DMS 273 treated with DMSO at 0.1 percent for 48 hours (cell line): ENCODE measurements at places on chromosomes 2 and 18.

GRCh38 chr2:98565941-98566340 is 42.4 kb downstream of the COA5 start:
- no peak for DNase-seq

- no peak for DNase-seq
Observed at GRCh38 chr2:41943159-41943558, 104.7 kb upstream of the PKDCC start.

DNA sequence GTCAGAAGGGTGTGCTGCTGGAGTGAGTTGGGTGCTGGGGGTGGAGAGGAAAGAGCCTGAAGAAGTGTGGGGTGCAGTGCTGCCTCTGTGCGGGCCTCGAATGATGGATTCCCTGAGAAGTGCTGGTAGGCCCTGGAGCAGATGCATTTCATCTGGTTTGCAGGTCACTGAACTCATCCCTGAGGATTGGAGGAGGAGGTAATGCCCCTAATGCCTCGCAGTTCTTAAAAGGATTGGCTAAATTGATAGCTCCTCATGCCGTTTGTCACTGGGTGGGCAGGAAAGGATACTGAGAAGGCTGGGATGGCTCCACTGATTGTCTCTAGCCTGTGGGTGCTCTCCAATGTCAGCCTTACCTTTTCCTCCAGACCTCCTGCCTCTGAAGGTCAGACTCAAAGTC is 74.1 kb downstream of the CTIF start:
- no peak for DNase-seq

DNA sequence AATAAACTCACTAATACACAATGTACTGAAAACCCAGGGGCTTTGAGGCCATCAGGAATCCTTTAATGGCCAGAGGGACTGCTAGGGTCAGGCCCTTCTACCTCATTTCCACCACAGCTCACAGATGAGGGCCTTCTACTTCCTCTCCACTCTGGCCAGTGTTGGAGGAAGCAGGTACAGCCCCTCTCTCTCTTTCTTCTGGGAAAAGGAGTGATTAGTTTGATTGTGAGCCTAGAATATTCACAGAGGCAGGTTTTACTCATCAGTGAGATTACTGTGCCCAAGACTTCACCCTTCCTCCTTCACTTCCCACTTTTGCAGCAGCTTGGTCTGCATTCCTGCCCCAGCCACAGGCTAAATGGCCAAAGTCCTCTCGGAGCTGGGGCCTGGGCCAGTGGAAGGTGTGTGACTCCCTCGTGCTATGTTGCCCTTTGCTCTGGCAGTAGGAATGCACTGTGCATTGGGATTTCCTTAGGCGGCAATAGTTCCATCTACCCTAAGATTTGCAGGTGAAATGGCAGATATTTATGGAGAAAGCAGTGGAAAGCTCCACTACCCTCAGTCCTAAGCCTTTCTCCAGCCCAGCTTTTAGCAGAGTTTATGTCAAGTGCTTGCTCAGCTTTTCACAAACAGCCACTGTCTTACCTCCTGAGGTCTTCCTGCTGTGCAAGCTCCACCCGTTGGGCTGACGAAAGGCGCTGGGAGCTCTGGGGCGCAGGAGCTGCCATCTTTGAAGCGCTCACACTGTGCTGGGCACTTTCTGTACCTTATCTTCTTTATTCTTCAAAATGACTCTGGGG is 36.2 kb upstream of the YES1 start:
- no peak for DNase-seq

GRCh38 chr18:58619596-58619930 is 9.3 kb downstream of the ALPK2 start:
- no peak for DNase-seq

GRCh38 chr2:238237431-238238135 is 2.3 kb downstream of the HES6 start:
- DNase-seq: no peak

DNA sequence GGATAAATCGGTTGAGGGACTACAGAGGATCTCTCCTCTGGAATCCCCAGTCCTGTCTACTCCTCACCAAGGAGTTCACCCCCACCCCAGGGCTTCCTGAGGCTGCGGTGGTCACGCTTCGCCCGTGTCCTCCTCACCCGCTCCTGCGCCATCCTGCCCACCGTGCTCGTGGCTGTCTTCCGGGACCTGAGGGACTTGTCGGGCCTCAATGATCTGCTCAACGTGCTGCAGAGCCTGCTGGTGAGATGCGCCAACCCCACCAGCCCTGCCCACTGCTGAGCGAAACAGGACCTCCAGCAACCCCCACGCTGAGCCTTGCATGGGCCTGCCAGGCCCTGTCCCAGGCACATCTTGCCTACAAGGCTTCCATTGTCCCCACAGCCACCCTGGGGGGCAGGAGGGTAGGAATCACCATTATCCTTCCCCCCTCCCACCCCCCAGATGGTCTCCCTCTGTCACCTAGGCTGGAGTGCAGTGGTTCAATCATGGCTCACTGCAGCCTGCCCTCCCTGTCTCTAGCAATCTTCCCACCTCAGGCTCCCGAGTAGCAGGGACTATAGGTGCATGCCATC is 6.7 kb upstream of the CTDSP1 start:
- DNase-seq: no peak

GRCh38 chr18:627231-627630 is 30.2 kb upstream of the TYMS start:
- DNase-seq: no peak

- DNase-seq: no peak
Observed at GRCh38 chr18:29753379-29753778, 1289.2 kb downstream of the DSC3 start.

- no peak for DNase-seq
Observed at GRCh38 chr2:179991344-179991743, 15.8 kb downstream of the CWC22 start.

DNA sequence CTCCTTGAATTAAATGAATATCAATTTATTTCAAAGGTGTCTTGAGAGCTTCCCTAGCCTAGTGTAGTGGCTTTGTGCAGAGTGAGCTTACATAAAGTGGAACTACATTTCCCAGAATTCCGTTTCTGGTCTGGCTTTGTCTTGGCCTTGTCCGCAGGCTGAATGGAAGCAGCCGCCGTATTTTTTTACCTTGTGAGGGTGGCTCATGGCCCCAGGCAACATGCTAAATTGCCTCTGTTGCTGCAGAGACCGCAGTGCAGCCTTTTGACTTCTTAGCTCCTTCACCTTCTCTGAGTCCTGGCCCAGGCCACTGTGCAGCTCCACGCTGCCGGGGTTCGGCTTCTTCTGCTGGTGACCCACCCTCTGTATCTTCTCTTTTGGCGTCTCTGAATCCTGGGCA is 114.8 kb upstream of the SLC38A11 start:
- DNase-seq: no peak

GRCh38 chr2:129369437-129369836 is 610.0 kb upstream of the RAB6C start:
- no peak for DNase-seq
